ENCODE measurements at places on chromosomes 1 and 21.
A peak's percentile ranks its signal among the peaks of the same experiment; 100 is the strongest.

DNA sequence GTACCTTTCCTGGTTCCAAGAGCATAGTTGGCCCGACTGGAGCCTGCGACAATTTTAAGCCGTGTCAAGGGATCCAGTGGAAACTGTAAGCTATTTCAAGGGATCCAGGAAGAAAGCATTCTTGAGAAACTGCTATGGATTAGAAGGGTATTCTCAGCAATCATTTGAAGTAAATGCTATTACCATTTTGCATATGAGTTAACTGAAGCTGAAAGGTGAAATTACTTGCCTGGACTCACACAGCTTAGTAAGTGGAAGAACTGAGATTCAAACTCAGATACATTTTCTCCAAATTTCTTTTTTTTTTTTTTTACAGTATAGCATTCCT lies 589 bp downstream of the ZNF684 start:
- no peak for DNase-seq

DNA sequence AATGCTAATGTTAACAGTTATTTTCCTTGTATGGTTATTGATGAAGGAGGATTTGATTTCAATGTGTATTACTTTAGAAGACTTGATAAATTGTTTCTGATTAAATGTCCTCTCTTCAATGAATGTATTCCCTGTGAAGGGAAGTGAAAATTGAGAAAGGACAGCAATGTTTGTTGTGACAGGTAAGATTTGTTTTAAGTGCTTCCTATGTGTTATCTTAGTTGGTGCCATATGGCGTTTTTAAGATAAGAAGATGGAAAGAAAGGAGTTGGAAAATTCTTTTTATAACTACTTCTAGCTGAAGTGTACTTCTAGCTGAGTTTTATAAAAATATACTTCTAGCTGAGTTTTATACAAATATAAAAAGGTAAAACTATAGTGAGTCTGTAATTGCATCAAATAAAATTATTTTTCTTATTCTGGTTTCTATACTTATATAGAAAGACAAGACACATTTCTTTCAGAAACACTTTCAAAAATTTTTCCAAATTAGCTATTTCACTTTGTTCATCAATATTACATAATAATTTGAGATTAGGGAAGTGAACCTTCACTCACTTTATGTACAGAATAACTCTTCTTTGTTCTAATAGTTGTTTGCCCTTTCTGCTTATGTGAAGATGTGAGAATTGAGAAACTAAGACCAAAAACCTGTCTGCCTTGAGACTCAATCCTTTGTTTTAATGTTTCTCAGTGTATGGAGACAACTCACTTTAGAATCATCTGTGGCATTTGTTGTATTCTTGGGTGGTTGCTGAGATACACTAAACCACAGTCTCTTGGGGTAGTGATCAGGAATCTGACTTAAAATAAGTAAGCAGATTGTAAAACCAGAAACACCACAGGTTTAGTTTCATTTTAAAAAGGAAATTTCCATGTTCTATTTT lies 382.9 kb upstream of the B3GALT2 start:
- no peak for DNase-seq

DNA sequence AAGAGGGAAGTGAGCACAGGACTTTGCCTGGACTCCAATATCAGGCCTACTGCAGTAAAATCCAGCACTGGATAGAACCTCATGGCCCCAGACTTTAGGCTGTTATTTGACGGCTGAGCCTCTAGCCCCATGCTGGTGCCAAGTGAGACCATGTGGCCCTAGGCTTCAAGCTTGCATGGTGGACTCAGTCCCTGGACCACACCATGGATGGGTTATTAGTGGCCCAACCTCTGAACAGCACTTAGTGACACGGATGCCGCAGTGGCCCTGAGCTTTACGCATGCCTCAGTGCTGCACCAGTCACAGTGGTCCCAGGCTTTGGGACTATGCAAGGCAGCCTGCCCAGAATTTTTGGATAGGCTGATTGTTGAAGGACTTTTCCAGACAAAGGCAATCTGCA lies 13.0 kb downstream of the IFI44L start:
- no peak for DNase-seq

DNA sequence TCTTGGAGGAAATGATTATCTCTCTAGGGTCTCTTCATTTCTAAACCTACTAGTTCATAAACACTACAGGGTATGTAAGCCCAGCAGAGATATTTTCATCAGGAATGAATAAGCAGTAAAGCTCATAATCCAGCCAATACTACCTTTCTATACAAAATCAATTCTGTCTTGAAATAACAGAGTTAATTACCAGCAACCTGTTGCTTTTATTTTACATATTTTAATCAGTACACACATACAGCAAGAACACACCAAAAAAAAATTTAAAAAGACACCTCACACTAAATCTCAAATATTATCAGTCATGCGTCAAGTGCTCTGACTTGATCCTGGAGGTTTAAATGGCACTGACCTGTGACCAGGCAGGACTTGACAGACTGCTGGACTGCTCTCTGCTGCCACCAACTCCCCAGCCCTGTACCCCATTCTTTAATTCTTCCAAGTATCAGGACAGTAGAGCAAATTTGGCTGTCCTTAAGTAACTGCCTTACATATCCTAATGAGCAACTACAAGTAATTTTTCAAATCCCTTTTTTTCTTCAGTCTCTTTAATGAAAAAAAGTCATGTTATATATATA lies 98.5 kb downstream of the CDC42BPA start:
- DNase-seq: no peak

DNA sequence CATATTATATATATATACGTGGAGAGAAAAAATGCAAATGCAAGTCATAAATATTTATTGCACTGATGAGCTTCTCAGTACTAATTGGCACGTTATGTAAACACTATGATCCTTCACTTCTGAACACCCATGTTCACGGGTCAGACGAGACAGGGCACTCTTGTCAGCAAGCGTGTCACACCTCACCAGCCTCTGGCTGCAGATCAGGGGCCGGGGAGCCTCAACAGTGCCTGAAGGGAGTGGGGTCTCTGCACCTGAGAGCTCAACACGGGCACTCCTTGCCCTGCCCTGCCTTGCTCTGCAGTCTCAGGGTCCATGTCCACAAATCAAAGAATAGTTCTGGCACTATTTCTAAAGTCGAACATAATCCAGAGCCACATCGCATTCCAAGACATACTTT lies 409 bp upstream of the HIVEP3 start:
- DNase-seq: no peak

- no peak for DNase-seq
Measured at GRCh38 chr21:39685991-39686390, 59.0 kb upstream of the IGSF5 start.

GRCh38 chr1:205595435-205595834 lies 36.4 kb downstream of the ELK4 start:
- DNase-seq: no peak

GRCh38 chr1:10507111-10507879 lies 32.5 kb downstream of the PEX14 start:
- DNase-seq: peak; percentile 22
